Femur (tissue), 1 donor: ENCODE measurements at places on chromosomes 6 and 20.

DNA sequence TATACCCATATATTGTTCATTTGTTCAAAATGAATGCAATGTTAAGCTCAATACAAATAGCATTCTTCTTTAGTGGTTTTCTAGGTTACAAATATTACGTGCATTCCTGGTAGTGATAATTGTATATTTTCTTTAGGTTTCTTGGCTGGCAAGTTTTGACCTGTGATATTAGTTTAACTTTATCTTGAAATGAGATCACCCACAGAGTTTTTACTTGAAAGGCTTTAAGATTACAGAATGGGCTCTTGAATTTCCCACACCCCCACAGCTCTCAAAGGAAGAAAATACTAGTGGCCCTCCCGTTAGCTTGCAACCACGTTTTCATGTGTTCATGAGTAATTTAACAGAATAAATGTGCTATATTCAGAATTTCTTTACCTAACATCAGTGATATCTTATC, 1315.5 kb upstream of the GJE1 start:
- DNase-seq: no peak

DNA sequence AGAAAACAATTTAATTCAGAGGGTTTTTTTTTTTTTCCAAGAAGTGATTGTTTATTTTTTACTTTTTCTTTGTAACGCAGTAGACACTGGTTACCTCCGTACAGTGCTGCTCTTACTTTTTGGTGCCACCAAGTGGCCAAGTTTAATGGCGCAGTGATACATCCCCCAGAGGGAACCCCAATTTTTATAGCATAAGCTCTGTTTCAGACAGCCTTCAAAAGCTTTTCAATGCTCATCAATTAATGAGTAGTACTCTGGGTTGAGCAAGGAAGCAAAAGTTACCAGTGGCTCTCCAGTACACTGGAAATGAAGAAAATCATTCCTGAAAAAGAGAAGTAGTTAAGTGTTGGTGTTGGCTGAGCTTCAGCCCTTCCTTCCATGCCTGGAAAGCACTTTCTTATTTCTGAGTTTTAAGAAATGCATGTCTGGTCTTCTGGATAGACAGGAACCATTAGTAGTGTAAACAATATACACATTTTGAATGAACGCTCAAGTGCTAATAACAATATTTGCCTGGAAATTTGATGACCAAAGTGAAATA, 129.1 kb upstream of the SMLR1 start:
- DNase-seq: peak; percentile 34

DNA sequence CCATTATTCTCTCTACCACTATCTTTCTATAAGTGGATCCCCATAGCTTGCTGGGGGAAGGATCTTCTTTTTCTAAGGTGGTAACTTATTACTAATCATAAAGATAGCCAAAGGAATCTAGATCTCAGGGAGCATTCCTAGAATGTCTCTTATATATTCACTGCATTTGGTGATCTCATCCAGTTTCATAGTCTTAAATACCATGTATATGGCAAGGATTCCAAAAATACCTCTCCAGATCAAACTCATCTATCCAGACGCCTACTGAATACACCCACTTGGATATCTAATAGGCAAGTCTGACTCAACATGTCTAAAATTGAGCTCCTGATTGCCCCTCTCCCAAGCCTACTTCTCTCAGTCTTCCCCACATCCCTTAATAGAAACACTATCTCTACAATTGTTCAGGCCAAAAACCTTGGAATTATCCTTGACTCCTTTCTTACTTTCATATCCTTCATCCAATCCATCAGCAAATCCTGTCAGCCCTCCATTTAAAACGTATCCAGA, 264.4 kb downstream of the HACE1 start:
- DNase-seq: no peak

GRCh38 chr6:98843271-98844243, 9.2 kb downstream of the POU3F2 start:
- no peak for DNase-seq

DNA sequence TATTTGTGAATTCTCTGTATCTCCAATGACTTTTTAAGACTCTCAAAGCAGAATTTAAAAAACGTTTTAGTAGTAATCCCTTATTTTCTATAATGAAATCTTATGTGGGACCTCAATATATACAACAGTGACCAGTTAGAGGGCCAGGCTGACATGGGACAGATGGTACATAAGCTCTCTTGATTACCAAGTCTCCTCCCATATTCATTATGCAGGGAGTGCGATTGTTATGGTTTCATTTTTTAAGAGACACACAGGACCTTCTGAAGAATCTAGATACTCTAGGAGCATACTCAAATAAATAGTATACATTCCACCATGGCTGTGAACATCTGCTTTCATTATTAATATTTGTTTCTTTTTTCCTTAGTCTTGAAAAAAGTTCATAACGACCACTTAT, 43.5 kb downstream of the GCLC start:
- DNase-seq: no peak
